Activated naive CD8-positive, alpha-beta T cell treated with anti-CD3 and anti-CD28 coated beads for 36 hours (primary cell): ENCODE measurements at places on chromosomes 12 and 14.

DNA sequence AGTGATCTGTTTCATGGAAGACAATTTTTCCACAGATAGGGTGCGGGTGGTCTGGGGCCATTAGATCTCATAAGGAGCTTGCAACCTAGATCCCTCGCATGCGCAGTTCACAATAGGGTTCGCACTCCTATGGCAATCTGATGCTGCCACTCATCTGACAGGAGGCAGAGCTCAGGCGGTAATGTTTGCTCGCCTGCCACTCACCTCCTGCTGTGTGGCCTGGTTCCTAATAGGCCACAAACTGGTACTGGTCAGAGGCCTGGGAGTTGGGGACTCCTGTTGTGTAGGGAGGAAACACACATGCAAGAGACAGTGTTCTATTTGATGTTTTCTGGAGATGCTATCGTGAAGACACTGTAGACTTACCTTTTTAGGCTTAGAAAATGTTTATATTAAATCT is 77.0 kb upstream of the FGD4 start:
- no peak for DNase-seq

DNA sequence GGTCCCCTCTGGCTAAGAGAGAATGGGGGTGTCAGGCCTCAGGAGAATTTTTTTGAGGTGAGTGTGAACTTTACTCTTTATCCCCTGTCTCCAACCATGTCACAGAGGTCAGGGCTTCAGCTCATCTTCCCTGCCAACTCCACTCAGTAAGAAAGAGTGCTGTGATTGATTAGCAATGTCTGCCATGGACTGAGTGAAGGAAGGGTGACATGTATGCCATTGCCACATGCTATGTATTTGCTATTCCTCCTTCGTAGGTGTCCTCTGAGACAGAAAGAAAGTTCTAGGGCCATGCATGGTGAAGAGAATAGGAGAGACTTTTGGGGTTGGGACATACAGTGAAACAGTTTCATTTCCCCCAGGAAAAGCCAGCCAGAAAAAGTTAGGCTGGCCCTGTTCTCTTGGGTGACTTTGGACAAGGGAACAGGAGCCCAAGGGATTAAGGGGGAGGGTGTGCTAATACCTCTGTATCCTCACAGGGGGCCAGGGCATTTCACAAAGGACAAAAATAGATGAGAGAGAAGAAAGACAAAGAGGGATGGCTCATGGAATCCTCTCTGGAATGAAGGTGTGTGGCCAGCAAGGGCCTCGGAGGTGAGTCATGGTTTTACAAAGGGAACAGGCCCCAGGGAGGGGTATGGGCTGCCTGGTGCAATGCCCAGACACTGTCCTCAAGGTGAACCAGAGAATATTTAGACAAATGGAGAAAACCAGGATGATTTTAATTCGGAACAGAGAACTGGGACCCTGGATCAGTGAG is 13.9 kb upstream of the MYL2 start:
- DNase-seq = no peak

- DNase-seq = no peak
Measured at GRCh38 chr12:68871921-68872320, 61.0 kb downstream of the CPM start.

- no peak for DNase-seq
Measured at GRCh38 chr12:63990828-63991547, 146.5 kb downstream of the SRGAP1 start.

DNA sequence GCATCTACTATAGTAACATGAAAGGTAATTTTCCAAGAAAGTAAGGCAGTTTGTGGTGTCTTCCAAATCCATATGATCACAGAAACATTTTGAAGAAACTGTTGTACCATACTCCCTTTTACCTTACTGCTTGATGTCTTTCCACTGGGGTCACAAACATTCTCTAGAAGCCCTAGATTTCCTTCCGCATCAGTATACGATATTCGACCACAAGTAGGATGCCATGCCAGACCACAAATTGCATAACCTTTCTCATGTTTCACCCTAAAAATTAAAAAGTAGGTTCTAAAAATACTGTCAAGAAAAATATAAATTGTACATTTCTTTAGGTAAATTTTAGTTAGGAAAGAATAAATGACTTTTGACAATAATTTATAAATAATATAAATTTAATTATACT is 26.5 kb downstream of the WDHD1 start:
- no peak for DNase-seq

GRCh38 chr12:119704065-119704747 is 36.3 kb downstream of the PRKAB1 start:
- DNase-seq = no peak

- no peak for DNase-seq
Measured at GRCh38 chr12:94312378-94312777, 147.3 kb downstream of the CEP83 start.

DNA sequence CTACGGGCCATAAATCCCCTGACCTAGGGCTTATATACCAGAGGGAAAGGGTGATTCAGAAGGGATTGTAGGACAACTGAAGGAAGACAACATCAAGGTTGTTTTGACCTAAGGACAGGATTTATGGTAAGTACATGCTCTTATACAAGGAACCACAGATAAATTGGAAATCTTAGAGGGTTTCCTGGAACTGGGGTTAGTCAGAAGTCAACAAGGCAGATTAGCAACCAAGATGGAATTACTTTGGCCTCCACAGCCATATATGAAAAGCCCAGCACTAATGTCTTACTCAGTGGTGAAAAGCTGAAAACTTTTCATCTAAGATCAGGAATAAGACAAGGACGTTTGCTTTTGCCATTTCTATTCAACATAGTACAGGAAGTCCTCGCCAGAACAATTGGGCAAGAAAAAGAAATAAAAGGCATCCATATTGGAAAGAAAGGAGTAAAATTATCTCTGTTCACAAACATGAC is 5.4 kb downstream of the TMBIM4 start:
- no peak for DNase-seq

DNA sequence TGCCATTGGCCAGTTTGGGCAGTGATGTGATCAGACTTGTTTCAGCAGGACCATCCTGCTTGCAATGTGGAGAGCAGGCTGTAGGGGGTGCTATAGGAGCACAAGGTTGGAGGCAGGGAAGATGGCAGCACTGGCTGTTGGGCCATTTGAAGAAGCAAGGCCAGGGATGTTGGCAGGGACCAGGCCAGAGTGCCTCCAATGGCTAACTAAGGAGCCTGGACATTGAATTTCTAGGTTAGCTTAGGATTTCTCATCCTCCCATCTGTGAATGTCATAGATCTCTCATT is 23.5 kb downstream of the FGF23 start:
- DNase-seq = peak; percentile 60

- no peak for DNase-seq
Measured at GRCh38 chr12:128268379-128268995, 1.5 kb downstream of the TMEM132C start.

DNA sequence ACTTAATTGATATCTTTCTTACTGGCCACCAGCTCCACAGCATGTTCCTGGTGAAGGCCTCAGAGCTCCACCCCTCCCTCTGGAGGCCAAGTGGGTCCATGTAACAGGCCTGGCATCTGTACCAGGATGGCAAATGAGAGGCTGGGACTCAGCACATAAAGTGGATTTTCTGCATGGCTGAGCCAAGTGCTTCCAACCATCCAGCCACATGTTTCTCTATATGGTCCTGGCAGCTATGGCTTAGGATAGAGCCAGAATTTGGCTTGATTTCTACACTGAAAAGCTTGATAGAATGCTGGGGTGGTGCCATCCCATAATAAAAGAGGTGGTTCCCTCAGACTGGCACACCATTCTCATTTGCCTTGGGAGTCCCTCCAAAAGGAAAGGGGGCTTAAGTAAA is 94.1 kb downstream of the PAX9 start:
- DNase-seq = no peak

DNA sequence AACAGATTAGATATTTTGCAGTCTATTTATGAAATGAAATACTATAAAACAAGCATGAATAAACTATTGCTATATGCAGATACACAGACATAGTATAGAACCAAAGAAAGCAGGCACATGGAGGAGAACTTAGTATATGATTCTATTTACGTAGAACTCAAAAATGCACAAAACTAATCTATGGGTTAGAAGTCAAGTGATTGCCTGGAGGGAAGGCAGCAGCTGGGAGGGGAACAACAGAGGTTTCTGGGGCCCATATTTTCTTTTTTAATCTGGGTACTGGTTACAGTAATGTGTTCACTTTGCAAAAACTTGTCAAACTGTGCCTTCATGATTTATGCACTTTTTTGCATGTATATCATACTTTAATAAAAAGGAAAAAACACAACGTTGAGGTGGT is 202.0 kb downstream of the BCAT1 start:
- DNase-seq = no peak

DNA sequence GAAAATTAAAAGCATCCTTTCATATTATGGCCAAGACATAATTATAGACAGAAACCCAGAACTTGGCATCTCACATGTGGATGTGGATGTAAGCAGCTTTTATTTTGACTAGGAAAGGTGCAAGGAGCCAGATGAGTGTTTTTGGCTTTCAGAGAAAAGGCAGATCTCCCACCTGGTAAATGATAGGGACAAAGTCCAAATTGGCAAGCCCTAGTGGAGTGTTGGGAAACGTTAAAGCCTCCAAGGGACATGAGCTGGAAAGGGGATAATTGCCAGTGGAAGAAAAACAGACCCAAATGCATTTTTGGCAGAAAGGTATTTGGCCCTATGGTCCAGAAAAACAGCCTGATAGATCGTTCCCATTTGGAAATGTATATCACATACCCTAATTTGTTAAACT is 60.1 kb downstream of the KLHL28 start:
- no peak for DNase-seq

DNA sequence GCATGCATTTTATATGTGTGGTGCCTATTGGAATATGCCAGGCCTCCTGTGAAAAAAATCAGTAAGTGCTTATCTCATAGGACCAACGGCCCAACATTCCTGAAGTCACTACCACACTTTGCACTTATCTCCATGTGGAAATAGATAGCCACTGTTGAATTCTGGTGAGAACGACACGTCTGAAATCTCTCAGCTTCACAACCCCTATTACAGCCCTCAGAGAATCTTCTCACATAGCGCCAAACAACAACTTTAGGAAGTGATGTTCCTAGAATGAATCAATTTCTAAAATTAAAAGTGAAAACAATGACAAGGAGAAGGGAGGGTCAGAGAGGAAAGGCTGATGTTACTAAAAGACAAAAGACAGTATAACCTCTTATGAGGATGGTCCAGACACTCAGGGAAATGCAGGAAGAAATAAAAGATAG is 270.8 kb upstream of the BTG1 start:
- DNase-seq = no peak

GRCh38 chr14:98130691-98131090 is 1141.3 kb downstream of the BCL11B start:
- no peak for DNase-seq

- DNase-seq = no peak
Measured at GRCh38 chr14:71833476-71833875, 98.8 kb upstream of the RGS6 start.

DNA sequence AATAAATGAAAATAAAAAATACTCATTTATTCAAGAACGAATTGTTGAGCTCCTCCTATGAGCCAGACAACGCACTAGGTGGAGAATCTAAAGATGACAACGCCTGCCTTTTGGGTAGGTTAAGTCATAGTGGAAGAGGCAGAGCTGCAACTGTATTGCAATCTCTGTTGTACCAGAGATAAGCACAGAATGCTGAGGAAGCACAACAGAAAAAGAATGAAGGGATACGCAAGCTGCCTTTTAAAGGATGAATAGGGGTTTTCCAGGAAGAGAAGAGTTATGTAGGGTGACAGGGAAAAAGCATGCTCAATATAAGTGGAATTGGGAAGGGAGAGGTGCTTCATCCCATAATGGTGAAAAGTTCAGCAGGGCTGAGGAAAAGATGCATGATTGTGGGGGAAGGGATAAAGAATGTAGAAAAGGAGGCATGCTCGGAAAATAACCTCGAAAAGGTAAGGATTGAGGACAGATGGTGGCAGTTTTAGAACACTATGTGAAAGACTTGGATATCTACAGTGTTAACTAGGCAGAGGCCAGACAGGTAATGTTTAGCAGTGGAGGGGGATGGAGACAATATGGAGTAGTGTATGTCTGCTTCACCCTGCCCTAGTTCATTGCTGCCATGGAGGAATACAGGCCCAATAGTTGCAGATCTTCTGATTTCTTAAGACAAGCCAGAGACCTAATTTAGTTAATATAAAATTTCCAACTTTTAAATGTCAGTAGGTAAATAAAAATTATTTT is 63.9 kb upstream of the DUSP6 start:
- no peak for DNase-seq

GRCh38 chr14:50821510-50822464 is 9.2 kb downstream of the NIN start:
- DNase-seq = peak; percentile 53

DNA sequence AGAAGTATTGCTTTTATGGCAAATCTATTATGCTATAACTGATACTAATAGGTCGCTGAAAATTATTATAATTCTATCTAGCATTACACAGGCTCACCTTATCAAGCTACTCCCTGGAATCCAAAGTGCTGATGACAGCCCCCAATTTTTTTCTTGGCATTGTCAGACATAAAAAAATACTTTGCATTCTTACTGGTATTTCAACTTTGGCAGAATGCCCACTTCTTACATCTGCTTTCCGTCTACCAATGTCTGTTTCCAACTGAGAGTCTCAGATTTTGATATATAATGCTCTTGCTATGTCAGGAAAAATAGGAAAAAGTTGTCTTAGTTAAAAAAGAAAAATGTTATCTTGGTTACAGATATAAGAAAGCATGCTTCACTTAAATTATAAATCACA is 615.4 kb downstream of the C12orf50 start:
- DNase-seq = no peak

GRCh38 chr12:116744766-116745165 is 6.7 kb downstream of the RNFT2 start:
- DNase-seq = no peak

- DNase-seq = no peak
Measured at GRCh38 chr12:126171937-126172559, 1106.8 kb downstream of the AACS start.

DNA sequence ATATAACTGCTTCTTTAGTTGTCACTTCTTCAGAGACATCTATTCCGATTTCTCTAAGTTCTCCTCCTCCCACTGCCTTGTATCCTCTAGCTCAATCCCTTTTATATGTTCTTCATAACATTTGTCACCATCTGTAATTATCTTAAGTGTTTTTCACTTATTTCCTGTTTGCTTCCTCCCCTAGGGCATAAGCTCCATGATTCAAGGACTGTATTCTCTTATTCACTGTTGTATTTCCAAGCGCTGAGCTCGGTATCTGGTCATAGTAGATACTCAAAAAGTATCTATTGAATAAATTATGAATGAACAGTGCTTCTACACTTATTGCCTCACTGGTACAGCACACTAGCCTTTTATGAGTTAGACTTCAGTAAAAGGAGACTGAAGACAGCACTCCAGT is 109.0 kb upstream of the TMPO start:
- no peak for DNase-seq

- DNase-seq = peak; percentile 49
Measured at GRCh38 chr14:65222440-65222858, 120.1 kb upstream of the MAX start.

DNA sequence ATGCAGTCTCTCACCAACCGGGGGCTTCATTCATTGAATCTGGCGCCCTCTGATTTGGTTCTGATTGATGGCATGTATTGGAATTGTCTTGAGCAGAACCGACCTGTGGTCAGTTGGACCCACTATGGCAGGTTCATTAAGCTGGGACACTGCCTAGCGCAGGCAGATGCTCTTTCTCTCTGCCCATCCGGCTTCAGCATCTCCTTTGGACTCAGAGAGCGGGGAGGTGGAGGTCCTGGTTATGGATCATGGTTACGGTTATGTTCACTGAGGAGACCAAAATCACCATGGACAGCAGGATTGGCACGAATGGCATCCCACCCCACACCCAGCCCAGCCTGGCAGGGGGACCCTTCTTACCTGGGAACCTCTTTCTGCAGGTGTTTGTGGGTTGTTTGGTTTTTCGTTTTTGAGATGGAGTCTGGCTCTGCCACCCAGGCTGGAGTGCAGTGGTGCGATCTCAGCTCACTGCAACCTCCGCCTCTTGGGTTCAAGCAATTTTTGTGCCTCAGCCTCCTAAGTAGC is 16.4 kb upstream of the BCL7A start:
- no peak for DNase-seq
